ENCODE measurements at places on chromosomes 5 and 9. TPM values are rescaled to one million over a fixed set of nuclear protein-coding genes. Genes with fewer than 3 reads are reported as not detected.

- DNase-seq = no peak
Measured at GRCh38 chr9:130196643-130197042, 24.4 kb downstream of the NCS1 start.

- peak; percentile 63 for DNase-seq
Measured at GRCh38 chr9:99807276-99807852, 14.3 kb upstream of the NR4A3 start.

DNA sequence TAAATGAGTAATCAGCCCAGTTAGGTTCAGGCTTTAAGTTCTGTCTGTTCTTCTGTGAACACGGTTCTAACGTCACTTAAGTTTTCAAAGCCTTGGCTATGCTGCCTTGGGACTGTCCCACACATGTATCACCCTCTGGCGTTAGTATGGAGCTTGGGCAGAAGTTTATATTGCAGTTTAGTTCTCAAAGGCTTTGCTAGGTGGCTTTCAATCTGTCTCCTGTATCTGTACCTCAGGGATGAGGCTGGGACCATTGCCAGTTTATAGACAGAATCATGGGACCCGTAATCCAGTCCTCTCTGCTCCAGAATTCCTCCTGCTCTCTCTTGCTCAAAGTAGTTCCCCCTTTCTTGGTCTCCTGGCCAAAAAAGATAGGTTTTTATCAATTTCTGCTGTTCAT, 12.1 kb downstream of the C9orf40 start:
- no peak for DNase-seq

DNA sequence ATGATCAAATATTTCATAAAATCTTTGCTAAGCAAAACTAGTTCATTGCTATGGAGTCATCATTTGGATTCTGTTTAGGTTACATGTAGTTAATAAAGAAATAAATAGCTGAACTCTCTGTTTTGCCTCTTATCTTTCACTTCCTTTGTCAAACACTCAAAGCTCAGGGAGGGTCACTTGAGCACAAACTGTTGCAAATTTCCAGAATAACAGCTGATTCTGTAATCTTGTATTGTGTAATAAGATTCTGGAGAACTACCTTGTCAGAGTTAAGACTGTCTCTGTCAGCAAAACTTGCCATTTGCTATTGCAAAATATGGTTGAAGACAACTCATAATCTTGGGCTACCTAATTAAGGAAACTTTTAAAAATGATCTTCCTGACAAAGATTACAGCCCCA, 182.0 kb upstream of the MOCS2 start:
- DNase-seq = no peak

GRCh38 chr5:57779383-57780223, 297.0 kb upstream of the ACTBL2 start:
- peak; percentile 87 for DNase-seq

DNA sequence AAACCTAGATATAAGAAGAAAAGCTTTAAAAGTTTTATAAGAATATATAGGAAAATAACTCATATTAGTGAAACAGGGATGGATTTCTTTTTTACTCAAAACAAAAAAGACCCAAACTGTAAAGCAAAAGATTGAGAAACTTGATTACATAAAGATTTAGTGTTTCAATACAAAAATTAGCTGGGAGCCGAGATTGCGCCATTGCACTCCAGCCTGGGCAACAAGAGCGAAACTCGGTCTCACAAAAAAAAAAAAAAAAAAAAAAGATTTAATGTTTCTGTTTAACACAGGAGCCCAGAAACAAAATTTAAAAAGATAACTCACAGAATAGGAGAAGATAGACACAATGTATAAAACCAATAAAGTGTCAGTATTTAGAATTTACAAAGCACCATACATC, 45.2 kb downstream of the CDC14B start:
- DNase-seq = no peak

- DNase-seq = no peak
Measured at GRCh38 chr9:100555471-100555870, 22.4 kb upstream of the CAVIN4 start.

- peak; percentile 7 for DNase-seq
Measured at GRCh38 chr5:173643964-173644363, 27.5 kb upstream of the BOD1 start.

- no peak for DNase-seq
Measured at GRCh38 chr9:121699571-121700164, 48.2 kb downstream of the DAB2IP start.

DNA sequence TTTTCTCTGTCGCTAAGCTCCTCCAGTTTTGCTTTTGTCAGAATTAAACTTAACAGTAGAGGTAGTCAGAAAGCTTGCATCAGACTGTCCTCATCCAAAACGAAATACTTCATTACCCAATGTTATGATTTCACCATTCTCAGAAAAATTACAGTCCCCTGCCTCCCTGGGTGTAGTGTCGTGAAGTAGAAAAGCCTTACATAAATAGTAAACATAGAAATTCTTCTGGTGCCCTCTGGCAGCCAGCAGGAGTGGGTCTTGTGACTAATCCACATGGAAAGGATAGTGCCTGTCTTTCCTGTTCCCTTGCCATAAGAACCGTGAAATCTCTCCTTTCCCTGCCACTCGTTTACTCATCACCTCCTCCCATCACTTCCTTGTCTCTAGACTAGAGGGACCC, 230.6 kb downstream of the GNA14 start:
- DNase-seq = peak; percentile 75

GRCh38 chr5:5650242-5650641, 227.8 kb downstream of the ICE1 start:
- no peak for DNase-seq

DNA sequence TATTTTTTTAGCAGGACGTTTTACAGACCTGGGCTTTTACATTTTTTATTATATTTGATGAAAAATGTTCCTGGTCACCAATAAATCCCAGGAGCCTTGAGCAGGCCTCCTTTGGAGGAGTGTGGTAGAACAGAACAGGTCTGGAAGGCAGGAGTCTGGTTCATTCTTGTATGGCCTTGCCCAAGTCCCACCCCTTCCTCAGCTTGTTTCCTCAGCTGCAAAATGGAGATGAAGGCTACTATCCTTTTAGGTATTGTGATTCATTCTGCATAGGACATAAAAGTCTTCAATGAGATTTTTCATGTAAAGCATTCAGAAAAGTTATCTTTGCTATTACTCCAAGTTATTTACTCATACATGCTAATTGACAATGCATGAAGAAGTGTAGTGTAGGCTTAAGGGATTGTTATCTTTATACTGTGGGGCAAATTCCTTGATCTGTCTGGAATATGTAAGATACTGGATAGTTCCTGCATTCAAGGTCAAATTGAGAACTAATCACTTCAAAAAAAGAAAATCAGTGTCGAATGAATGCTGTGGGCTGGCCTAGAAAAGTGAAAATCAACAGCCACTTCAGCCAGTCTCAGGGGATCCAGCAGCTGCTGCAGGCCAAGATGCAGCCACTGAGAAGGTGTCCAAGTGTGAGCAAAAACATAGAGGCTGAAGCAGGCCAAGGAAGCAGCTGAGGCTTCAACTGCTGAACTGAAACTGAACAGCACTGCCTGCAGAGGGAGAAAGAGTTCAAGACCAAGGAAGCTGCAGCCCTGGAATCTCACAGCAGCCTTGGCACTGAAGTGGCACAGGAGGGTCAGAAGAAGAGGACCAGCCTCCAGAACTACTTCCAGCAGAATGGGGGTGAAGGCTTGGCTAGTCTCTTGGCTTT, 15.5 kb upstream of the SLC36A3 start:
- DNase-seq = peak; percentile 23

- no peak for DNase-seq
Measured at GRCh38 chr9:97908705-97909104, 13.6 kb downstream of the TRMO start.

- no peak for DNase-seq
Measured at GRCh38 chr5:67817652-67818051, 397.9 kb upstream of the PIK3R1 start.

- DNase-seq = peak; percentile 81
Measured at GRCh38 chr9:4424891-4425290, 65.4 kb upstream of the SLC1A1 start.

Gene OCLN
- total RNA-seq = 1.3 TPM

Gene ADAMTS12
- 3.2 TPM for total RNA-seq

Gene MEGF9
- 5.4 TPM for total RNA-seq

Gene PDE6A
- total RNA-seq = not detected

Gene TMEM252
- total RNA-seq = not detected

Gene PCDHGA8
- total RNA-seq = 1.2 TPM

Gene GFM2
- total RNA-seq = 23.8 TPM

Gene CCNI2
- not detected for total RNA-seq

Gene FCN1
- not detected for total RNA-seq

Gene IFNE
- total RNA-seq = not detected

Gene CDH10
- under 0.01 TPM for total RNA-seq

Gene TGFBR1
- total RNA-seq = 13.5 TPM
